ENCODE measurements at places on chromosomes 2 and 18.

GRCh38 chr2:115807276-115807675, 1364.8 kb downstream of the DPP10 start:
- no peak for DNase-seq

GRCh38 chr18:58562146-58562998, 66.5 kb downstream of the ALPK2 start:
- DNase-seq, result no peak

DNA sequence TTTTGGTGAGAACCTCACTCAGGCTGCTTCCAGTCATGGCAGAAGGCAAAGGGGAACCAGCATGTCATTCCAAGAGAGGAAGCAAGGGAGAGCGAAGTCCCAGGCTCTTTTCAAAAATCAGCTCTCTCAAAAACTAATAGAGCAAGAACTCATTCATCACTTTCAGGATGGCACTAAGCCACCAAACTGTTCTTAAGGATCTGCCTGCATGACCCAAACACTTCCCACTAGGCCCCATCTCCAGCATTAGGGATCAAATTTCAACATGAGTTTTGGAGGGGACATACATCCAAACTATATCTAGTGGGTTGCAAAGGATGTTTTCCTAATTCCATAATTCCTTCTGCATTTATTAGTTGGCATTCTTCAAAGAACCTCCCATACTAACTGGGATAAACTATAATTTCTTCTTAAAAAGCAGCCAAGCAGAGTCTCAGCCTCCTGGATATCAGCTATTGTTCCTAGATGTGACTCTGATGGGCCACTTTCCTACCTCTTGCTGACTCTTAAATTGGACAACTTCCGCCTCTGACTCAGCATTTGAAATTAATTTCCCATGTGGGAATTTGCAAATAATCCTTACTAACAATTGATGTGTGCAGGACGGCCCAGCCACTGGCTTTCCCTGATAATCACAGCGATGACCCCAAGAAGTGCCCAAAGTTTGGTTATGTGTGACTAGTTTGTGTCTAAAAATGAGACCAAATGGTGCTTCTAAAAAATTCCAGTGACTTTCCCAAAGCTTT, 5.5 kb upstream of the REV1 start:
- no peak for DNase-seq

DNA sequence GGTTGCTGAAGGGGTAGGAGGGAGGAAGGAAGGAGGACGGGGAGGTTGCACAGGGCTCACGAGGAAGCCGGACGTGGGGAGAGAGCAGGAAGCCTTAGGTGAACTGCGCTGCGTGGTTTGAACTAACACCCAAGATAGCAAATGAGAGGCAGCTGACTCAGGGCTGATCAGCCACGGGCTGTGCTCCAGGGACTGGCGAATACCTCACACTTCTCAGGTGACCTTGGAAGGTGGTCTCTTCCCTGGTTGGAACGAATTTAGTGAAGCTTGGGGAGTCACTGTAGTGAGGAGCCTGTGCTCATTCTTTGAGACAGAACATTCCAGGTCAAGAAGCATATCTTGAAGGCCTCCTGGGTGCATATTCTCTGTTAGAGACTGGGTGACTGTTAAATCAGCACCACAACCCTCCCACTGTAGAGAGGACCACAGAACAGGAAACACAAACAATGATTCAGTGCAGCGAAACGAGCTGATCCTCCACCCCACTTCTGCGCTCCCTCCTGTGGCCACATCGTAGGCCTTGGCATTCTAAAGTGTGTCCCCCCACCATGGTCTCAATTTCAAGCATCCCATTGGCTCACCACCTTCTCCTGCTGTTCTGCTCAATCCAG, 33.8 kb downstream of the TOGARAM2 start:
- peak; percentile 61 for DNase-seq

- no peak for DNase-seq
These were observed 15.9 kb downstream of the TWIST2 start for GRCh38 chr2:238863749-238864206.

- DNase-seq, result no peak
These were observed 7.6 kb downstream of the SERPINE2 start for GRCh38 chr2:224031358-224031970.

GRCh38 chr2:192578780-192579179, 384.0 kb upstream of the TMEFF2 start:
- no peak for DNase-seq

- no peak for DNase-seq
These were observed 48.5 kb upstream of the CCDC195 start for GRCh38 chr2:224764565-224765236.

- DNase-seq, result no peak
These were observed 247.9 kb downstream of the NDUFA10 start for GRCh38 chr2:239777219-239777618.

DNA sequence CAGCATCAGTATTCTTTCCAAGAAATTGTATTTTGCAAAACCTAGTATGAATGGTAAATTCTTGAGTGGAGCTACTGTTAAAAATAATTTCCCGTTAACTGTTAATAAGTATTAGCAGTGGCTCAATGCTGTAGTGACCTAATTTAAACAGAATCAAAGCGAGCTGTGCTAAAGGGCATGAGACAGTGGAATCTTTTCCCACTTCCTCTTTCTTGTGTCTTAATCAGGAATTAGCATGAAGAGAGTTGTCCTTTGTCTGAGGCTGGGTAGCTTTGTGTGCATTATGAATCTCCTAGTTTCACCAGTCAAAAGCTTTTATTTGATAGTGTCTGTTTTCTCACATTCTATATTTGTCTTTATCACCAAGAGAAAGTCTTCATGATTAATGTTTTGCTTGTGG, 298.8 kb upstream of the GCFC2 start:
- no peak for DNase-seq

DNA sequence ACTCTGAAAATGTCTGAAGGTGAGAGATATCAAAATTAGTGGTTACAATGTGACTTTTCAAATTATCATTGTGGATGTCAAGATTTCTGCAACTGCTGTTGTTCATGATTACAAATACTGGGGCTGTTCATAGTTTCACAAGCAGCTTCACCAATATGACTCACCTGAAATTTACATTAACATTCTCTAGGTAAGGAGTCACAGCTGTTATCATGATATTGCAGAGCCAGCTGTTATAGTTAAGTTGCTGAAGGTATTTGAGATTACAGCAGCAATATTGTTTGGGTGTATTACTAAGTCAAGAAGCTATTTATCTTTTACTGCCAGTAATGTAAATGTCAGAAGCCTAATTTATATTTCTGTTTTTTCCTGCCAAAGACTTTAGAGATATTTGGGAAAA, 140.0 kb downstream of the MC4R start:
- no peak for DNase-seq

DNA sequence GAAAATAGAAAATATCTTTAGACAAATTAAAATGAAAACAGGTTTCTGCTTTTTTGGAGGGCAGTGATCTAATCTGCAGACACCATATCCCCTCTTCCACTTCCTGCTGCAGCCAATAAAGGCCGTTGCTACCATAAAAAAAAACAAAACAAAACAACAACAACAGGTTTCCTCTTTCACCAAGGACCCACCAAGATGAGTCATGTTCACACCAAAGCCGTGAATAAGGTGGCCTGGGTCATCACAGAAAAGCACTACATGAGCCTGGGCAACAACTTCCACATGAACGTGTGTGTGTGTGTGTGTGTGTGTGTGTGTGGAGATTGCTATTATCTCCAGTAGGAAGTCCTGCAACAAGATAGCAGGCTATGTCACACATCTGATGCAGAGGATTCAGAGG, 24.8 kb upstream of the TFCP2L1 start:
- no peak for DNase-seq

- DNase-seq, result no peak
These were observed 17.8 kb downstream of the SERPINB13 start for GRCh38 chr18:63604791-63605567.

DNA sequence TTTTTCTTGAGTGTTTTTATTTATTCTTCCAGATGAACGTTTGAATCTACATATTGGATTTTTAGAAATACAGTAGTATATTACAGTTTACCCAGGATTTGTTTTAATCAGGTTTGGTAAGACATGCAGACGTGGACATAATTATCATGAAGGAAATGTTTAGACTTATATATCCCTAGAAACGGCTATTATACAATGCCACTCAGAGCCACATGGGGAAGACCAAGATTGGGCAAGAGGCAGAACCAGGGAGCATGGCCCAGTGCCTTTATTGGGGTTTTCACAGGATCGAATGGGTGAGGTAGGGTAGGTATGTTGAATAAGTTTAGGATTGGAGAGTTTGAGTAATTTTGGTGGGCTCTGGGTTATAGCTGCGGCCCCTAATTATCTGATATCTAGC, 212.2 kb downstream of the CAMKMT start:
- DNase-seq, result no peak

- DNase-seq, result no peak
These were observed 158.8 kb downstream of the BAZ2B start for GRCh38 chr2:159457589-159457988.

- DNase-seq, result no peak
These were observed 22.5 kb upstream of the NEDD4L start for GRCh38 chr18:58021504-58021903.

- DNase-seq, result no peak
These were observed 119.5 kb upstream of the RAB12 start for GRCh38 chr18:8489761-8490160.

DNA sequence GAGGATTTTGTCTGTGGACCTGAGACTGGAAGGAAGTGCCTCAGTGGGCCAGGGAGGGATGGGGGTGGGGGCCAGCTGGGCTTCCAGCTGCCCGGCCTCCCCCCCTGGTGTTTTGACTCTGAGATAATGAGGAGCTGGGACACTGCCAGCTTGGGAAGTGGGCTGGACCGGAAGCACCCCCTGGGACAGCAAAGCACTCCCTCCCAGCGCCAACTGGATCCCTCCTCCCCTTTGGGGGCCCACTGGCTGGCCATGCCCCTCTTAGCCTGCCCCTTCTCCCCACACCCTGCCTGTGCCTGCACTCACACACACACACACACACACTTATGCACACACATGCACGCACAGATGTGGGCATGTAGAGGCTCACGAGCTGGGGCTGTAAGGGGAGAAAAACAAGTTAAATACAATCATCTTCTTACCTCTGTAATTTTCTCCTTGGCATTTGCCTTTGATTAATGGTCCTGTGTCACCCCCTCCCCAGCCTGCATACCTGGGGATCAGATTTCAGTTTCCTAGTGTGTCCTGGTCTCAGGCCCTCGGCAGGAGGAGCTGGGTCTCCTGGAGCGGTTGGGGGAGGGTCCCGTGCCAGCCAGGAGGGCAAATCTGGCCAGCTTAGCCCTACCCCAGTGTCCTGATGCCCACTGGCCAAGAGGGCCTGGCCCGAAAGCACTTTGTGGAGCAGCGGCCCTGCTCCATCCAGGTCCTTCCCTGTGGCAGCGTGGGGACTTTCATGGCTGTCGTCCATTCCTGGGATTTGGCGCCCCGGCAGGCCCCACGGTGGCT, 3.6 kb downstream of the ITM2C start:
- DNase-seq, result no peak

DNA sequence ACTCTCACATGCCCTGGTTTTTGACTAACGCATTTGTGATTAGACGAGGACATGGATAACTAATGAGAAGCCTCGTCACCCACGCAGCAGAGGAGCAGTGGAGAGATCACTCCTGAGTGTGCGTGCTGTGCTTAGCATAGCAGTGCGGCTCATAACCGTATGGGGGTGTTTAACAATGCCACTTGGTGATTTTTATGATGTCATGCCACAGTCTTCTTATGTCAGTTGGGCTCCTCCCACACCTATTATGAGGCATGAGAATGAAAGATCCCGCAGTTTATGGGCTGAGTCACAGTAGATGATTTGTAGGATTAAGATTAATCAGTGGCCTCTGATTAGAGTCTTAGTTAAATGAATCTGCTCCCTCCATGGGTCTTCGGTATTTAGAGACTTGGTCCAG, 2.5 kb upstream of the SMIM21 start:
- no peak for DNase-seq

DNA sequence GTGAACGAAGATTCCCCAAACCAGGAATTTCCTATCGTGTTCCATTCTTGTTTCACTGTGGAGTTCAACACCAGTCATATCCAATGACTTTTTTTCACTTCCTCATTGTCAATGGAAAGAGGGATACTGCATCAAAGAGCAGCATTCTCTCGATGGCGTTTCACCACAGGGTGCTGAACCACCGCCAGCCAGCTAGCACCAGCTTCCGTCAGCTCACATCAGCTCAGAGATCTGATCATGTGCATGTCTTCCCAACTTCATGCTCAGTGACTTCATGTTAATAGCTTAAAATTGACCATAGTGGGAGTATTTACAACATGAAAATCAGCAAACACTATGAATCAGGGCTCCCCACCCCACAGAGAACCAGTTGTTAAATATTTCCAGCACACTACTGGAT, 359.9 kb downstream of the TNS1 start:
- no peak for DNase-seq

DNA sequence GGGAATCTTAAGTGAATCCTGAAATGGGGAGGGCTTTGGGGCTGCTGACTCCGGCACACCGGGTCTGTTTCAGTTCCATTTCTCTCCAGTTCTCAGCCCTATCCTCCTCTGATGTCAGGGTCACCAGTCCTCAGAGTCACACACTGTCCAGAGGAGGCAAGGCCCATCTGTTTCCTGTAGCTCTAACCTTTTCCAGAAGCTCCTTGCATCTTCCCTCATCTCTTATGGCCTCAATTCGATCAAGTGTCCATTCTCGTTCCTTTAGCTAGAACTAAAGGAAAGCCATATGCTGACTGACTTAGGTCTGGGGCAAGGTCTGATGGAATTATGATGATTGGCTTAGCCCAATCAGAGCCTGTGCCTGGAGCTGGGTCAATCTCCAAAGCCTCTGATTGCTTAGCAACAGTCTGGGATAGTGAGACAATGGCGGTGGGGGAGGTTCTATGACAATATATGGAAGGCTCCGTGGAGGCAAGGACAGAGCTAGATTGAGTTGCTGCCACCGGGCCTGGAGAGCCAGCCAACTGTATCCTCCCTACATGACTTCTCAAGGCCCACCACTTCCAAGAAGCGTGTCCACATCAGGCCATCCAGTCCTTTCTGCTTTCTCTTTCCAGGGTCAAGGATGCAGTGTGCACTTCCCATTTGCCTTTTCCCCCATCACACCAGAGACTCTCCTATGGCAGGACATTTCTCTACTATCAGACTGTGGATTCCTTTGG, 5.2 kb downstream of the ANKRD53 start:
- no peak for DNase-seq

- DNase-seq, result no peak
These were observed 44.7 kb downstream of the CTIF start for GRCh38 chr18:48583573-48583972.

GRCh38 chr2:92072461-92073035, 2798.7 kb upstream of the TEKT4 start:
- no peak for DNase-seq

DNA sequence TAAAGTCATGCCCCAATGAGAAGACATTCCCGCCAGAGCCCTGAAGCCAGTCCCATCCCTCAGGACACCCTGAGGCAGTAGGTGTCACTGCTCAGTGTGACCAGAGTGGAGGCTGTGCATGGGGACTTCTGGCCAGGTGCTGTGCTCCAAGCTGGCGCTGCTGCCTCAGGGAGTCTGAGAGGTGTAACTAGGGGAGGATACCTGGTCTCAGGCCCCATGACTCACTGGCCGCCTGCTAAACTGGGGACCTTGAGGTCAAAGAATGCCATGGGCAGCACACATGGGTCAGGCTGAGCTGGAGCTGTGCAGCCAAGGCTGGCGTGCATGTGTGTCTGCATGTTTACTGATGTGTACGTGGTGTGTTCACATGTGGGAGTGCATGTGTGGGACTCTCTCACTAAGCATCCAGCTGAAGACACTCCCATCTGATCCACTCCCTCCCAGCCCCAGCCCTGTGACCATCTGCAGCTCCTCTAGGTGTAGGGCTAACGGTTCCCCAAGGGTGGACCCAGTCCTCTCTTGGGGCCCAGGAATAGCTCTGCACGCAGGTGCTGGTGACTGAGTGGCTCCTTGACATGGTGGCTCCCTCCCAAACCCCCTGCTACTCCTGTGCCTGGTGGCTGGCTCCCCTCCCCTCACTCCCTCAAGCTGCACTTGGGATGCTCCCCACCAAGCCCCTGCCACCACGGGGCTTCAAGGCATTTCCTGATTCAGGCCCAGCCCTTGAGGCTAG, 16.5 kb downstream of the HS6ST1 start:
- no peak for DNase-seq

Data from activated T-cell treated with anti-CD3 and anti-CD28 coated beads for 1 hour (primary cell).